ENCODE measurements at places on chromosomes 12 and 14.
A peak's percentile ranks its signal among the peaks of the same experiment; 100 is the strongest.

GRCh38 chr14:55094292-55095157 is 34.5 kb upstream of the LGALS3 start:
- DNase-seq = no peak

DNA sequence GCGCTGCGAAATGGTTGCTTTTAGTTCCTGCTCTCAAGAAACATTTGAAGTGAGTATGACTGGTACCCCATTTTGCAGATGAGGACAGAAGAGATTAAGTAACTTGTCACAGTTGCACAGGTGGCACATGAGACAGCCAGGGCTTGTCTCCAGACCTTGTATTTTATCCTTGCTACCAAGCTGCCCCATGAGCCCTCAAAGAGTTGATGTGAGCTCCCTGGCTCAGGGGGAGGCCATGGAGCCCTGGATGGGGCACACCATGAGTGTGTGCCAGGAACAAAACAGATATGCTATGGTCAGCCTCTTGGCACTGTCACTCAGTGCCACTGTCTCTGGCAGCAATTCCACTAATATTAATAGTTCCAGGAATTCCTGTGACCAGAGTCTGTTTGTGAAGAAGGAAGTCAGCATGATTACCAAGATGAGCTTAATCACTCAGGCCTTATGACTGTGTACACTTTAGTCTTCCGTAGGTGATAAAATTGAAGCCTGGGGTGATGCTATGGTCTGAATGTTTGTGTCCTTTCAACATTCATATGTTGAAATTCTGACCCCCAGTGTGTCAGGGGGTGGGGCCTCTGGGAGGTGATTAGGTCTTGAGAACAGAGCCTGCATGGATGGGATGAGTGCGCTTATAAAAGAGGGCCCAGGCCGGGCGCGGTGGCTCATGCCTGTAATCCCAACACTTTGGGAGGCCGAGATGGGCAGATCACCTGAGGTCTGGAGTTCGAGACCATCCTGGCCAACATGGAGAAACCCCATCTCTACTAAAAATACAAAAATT is 806.8 kb downstream of the AACS start:
- DNase-seq = no peak

DNA sequence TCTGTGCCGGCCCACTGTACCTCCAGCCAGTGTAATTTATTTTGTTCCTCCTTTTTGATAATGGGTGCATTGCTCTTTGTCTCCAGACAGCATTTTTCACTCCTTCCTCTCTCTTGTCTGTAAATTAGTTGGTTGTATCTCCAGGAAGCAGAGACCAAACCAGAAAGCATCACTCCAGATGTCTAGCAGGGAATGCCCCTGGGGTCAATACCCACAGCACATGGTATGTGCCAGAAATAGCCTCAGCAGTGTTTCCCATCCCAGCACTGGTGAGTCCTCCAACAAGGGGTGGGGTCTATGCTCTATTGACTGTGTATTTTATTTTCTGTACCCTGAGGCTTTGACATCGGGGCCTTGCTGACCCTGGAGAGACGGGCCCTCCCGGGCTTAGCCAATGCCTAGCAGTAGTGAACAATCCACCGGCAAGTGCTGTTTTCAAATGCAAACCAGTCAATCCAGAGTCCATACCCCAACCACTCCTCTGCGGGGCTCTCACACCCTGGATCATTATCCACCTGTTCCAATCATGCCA is 50.2 kb upstream of the FZD10 start:
- DNase-seq = no peak

GRCh38 chr12:52312086-52312485 is 9.1 kb downstream of the KRT83 start:
- no peak for DNase-seq

GRCh38 chr14:45133683-45134050 is 614 bp downstream of the FKBP3 start:
- no peak for DNase-seq

DNA sequence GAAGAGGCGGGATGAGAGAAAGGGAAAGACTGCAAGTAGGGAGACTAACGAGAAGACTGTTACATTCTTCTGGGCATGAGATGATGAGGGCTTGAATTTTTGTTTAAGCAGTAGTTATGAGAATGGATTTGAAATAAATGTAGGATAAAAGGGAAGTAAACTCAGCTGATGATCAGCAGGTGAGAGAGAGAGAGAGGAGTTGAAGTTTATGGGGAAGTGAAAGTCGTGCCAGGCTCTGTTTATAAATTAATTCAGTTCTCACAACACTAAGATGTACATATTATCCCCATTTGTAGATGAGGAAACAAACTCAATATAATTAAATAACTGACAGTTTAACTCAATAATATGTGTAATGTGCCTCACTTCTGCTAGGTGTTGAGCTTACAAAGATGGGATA is 170.0 kb upstream of the RMST start:
- DNase-seq = no peak

DNA sequence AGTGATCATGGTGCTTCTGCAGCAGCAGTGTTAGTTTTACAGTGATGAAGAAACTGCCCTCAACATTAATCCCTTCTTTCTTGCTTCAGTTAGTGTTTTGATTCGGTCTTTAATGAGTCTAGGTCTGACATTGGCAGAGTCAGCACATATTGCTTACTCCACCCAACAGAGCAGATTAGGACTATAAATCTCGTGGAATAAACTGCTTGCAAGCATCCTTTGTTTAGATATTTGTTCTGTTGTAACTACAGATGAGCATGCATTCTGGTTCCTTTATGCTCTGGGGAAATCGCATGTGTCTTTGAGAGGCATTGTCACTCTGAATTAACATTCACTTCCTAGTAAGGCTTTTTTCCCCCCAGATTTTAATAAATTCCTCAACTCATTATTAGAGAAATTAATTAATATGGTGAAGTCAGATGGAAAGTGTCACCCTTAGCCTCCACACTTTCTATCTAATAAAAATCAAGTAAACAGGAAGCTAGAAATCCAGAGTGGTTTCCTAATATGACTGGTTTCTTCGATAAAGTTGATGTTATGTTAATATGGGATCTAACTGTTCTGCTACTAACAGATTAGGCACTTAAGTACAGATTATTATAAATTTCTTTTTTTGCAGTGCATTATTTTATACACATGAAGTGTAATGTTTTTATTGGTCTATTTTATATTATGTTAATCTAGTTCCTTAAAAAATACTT is 86.2 kb upstream of the SSTR1 start:
- no peak for DNase-seq

DNA sequence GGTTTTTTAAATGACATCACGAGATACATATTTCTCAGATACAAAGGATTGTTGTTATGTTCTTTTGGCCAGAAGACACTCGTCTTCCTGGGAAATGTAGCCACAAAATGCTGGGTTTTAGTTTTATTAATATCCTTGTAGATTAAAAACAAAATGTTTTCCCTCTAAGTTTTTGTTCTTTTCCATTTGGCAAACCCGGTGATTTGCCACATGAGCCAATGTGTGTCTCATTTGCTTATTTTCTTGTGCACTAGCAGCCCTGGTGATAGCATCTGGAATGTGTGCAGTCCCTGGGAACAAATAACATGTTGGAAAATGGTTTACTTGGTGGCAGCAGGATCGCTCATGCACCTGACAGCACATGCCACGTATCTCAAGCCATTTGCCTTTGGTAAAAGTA is 61.0 kb downstream of the HMGA2 start:
- DNase-seq = no peak

DNA sequence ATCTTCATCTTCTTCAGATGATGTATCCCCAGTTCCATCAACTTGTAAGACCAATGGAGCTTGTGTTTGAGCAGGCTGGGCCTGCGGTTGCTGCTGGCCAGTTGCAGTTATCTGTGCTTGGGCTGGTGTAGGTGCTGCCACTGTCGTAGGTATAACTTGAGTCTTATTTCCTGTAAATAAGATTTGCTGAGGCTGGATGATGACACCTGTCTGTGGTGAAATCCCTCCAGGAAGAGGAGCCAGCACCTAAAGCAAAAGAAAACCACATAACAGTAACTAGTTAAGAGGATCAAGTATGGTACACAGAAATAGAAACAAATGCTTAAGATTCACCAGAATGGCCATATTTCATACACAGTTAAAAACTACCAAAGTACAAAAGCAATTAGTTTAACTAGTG is 28.2 kb downstream of the GTF2A1 start:
- DNase-seq = no peak

DNA sequence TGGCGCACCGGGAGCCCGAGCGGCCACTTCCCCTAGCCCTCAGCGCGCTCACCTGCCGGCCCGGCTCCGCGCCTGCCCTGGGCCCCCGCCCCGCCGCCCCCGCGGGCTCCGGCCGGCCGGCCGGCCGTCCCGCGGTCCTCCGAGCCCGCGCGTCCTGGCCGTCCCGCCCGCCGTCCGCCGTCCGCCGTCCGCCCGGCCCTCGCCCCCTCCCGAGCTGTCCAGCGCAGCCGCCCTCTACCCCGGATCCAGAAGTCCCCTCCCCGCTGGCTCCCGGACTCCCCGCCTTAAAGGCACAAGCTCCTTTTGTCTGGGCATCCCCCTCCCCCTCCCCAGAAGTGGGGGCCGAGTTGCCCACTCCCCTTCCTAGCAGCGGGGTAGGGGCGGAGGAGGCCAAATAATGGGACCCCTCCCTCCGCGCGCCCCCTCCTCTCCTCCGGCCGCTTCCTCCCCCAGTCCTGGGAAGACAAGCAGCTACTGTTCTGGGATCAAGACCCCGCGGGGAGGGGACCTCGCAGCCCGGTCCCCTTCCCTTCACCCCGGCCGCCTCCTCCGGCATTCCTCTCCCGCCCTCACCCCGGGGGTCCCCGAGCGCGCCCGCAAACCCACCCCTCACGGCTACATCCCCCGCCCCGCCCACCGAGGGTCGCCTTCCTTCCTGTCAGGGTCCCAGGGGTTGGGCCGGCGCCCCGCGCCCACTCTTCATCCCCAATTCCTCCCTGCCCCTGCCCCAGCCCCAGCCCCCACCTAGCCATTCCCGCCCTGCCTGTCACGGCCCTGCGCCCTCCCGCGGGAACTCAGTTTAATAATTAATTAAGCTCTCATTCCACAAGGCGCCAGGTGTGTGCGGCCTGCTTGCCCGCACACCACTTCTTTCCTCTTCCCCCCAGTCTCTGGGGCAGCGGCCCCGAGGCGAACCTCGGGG is at the start of gene ADCY6:
ADCY6 (minus strand) TSS at position 236 of the 922 bp plus-strand sequence. CDS start 5,655 bp downstream, outside the sequence.
- no peak for DNase-seq

GRCh38 chr14:71231521-71232393 is 324.5 kb downstream of the PCNX1 start:
- DNase-seq = no peak

DNA sequence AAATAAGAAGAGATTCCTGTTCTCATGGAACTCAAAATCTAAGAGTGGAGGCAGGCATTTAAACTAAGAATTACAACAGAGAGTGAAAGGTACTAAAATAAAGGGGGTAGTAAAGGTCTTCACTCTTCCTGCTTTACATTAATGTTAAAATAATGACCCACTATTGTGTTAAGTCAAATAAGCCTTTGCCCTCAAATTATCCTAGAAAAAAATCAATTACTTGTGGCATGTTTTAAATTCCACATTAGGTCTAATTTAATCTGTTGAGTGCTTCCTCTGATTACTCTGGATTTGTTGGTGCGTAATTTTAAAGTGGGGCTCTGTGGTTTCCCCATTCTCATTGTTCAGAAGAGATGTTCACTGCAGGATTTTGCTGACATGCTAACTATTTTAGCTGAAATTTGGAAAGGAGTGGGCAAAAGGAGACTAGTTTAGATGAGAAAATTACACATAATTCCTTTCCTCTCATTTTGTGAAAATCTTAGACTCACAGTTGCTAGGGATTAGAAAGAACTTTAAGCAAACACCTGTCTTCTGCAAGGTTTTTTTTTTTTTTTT is 35.5 kb downstream of the BTG1 start:
- no peak for DNase-seq

GRCh38 chr12:26130728-26131127 is 5.9 kb upstream of the BHLHE41 start:
- no peak for DNase-seq

DNA sequence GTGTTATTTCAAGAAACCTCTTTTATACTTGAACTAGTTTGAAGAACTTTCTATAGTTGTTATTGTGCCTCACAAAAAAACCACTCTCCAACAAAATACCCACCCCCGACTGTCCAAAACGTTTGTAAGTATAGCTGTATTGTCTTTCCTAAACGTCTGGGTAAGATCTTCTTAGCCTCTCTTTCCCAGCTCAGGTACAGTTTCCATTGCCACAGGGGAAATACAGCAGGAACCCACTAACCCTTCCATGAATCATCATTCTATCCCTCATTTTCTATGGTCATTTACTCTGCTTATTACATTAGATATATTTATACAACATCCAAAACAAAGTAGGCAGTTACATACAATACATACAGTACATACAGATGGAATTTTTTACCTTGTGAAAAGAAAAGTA is 70.8 kb downstream of the ZFC3H1 start:
- DNase-seq = no peak

- DNase-seq = no peak
Measured at GRCh38 chr12:121917950-121918678, at the start of gene CFAP251. CFAP251 (plus strand) TSS chr12:121918592; CDS start chr12:121921306, 2,714 bp downstream.

GRCh38 chr12:62834406-62834805 is 100.5 kb downstream of the PPM1H start:
- no peak for DNase-seq

DNA sequence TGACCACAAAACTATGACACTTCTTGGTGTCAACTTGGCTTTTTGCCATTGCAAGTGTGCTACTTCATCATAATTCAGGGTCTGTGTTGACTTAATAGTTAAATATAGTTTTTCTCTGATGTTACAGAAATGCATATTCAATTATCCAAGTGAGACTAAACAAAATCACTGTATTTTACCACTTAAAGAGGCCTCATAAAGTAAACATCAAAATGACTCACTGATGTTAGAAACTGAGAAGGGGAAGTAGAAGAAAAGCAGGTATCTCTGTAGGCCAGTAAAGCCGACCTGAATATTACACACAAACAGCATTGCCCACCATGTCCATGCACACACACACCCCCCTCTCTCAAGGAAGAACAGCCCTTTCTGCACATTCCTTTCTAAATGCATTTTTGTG is 55.4 kb downstream of the RPAP3 start:
- DNase-seq = no peak

DNA sequence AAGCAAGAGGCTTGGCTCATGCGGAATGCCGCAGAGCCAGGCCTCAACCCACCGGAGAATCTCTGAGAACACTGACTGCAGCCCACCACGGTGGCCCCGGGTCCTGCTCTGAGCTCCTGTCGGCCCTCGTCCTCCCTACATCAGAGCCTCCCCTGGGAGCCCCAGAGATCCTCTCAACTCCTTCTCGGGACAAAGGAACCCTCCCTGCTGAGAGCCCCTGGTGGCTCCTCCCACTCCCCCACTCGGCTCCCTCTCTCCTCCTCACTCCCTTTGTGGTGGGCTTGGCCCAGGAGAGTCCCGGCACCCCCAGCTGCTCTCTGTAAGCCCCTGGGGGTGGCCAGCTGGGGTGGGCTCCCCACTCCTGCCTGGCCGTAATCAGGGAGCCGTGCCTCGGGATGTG is 11.1 kb upstream of the INF2 start:
- DNase-seq = no peak

- no peak for DNase-seq
Measured at GRCh38 chr12:97038834-97039233, 131.8 kb downstream of the NEDD1 start.

- DNase-seq = no peak
Measured at GRCh38 chr12:121189131-121189530, 20.8 kb upstream of the P2RX4 start.

GRCh38 chr14:23294734-23295561 is 7.7 kb downstream of the PPP1R3E start:
- no peak for DNase-seq

GRCh38 chr12:1346126-1346525 is 248.3 kb downstream of the FBXL14 start:
- no peak for DNase-seq

GRCh38 chr14:102770147-102771123 is 6.8 kb upstream of the TRAF3 start:
- no peak for DNase-seq

- no peak for DNase-seq
Measured at GRCh38 chr14:84544486-84545131, 985.3 kb upstream of the FLRT2 start.

- DNase-seq = peak; percentile 88
Measured at GRCh38 chr14:55000381-55000780, 26.5 kb downstream of the WDHD1 start.
